Dorsolateral prefrontal cortex (tissue), 122 donors: ENCODE measurements at places on chromosomes 11 and 22. TPM values are rescaled to one million over a fixed set of nuclear protein-coding genes. Genes with fewer than 3 reads are reported as not detected.

The DEPDC7 gene
- 2.8 TPM for total RNA-seq

The TSGA10IP gene
- total RNA-seq = not detected

The PANX2 gene
- total RNA-seq = 65.5 TPM

The F2 gene
- total RNA-seq = not detected

The HINFP gene
- total RNA-seq = 40.6 TPM

The RAB36 gene
- total RNA-seq = 15.1 TPM

The KRTAP5-9 gene
- total RNA-seq = 0.76 TPM
